NCI-H187 treated with DMSO at 0.1 percent for 48 hours (cell line): ENCODE measurements at places on chromosomes 11 and 22.
A peak's percentile ranks its signal among the peaks of the same experiment; 100 is the strongest.

GRCh38 chr11:62842171-62842741 lies 2.9 kb upstream of the WDR74 start:
- no peak for DNase-seq

DNA sequence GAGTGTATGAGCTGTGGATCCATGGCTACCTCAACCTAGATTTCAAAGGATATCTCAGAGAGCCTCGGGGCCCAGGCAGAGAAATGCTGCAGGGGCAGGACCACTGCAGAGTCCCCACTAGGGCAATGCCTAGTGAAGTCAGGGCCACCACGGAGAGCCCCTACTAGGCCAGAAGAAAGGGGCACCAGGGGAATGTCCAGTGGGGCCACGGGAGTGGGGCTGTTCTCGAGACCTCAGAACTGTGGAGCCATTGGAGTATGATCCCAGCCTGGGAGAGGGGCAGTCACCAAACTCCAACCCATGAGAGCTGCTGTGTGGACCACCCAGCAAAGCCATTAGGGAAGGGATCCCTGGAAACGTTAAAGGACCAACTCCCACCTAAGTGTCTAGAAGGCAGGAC lies 24.5 kb downstream of the RTL6 start:
- DNase-seq, result no peak

- DNase-seq, result no peak
These were observed 4.1 kb downstream of the NEU3 start for GRCh38 chr11:74992852-74993251.

DNA sequence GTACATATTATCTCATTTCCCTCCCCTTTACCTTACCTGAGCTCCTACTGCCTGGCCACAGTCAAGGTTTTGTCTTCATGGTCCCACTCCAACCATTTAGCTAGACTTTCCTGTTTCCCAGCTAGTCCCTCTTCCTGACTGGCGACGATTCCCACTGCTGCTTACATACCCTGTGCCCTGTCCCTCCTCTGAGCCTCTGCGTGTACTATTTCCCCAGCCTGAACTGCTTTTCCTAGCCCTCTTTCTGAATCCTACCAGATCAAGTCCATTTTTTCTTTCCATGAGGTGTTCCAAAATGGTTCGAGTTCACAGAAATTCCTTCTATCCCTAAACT lies 23.4 kb downstream of the MRPL16 start:
- no peak for DNase-seq

DNA sequence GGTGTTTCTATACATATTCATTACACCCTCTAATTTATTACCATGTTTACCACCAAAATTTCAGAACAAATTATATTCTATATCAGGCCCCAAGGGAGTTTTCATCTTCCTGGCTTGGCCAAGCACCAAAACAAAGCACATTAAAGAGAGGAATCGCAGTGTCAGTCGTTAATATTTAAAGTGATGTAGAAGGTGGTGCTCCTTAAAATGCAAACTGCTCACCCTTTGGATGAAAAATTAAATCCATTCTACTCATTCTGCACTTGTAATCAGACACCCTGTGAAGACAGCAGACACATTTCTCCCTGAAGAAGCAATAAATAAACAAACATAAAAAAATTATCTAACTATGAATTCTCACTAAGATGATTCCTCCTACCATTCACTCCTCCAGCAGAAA lies 113.4 kb downstream of the LRRC4C start:
- no peak for DNase-seq

DNA sequence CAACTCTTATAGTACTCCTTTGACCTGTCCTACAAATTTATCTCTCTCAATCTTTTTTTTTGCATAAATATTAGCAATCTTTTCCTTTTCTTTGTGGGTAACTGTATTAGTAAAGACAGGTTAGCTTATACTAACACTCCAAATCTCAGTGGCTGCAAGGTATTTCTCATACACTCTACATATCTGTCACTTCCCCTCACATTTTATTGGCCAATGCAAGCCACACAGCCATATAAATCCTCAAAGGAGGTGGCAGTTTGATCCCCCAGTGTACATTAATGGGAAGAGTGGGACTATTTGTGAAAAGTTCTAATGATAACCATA lies 42.6 kb upstream of the EED start:
- no peak for DNase-seq

DNA sequence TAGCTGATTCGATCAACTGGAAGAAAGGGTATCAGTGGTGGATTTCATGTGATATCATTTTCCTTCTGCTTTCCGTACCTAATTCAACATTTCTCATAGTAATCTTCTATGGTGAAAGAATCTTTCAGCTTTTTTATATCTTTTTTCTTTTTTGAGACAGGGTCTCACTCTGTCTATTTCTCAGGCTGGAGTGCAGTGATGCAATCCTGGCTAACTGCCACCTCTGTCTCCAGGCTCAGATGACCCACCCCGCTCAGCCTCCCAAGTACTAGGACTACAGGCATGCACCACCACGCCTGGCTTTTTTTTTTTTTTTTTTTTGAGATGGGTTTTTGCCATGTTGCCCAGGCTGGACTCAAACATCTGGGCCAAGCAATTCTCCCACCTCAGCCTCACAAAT lies 18.6 kb upstream of the CHORDC1 start:
- DNase-seq, result no peak

GRCh38 chr11:112632866-112633505 lies 328.2 kb upstream of the NCAM1 start:
- DNase-seq, result no peak

DNA sequence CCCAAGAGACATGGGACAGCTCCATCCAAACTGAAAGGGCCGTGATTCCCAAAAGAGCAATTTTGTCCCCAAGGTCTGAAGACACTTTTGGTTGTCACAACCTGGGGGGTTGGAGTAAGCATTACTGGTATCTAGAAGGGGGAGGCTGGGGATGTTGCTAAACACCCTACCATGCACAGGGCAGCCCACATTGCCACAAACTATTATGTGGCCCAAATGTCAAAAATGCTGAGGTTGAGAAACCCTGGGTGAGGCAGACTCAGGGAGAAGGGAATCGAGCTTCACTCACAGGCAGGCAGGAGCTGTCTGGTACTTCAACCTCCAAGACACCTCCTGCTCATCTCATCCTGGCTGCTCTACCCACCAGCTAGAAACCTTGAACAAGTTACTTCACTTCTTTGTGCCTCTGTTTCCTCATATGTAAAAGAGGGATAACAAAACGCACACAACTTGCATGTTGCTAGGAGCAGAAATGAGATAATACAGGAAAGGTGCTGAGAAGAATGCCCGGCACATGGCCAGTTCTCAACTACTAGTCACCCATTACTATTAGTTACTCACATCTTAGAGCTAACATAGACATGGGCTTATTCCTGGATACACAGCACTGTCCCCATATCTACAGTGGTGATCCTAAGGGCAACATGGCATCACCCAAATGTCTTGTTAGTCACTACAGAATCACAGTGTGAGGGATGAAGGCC lies 8.8 kb downstream of the SERPIND1 start:
- DNase-seq, result no peak

GRCh38 chr11:1543606-1544263 lies 28.3 kb downstream of the DUSP8 start:
- DNase-seq, result no peak

DNA sequence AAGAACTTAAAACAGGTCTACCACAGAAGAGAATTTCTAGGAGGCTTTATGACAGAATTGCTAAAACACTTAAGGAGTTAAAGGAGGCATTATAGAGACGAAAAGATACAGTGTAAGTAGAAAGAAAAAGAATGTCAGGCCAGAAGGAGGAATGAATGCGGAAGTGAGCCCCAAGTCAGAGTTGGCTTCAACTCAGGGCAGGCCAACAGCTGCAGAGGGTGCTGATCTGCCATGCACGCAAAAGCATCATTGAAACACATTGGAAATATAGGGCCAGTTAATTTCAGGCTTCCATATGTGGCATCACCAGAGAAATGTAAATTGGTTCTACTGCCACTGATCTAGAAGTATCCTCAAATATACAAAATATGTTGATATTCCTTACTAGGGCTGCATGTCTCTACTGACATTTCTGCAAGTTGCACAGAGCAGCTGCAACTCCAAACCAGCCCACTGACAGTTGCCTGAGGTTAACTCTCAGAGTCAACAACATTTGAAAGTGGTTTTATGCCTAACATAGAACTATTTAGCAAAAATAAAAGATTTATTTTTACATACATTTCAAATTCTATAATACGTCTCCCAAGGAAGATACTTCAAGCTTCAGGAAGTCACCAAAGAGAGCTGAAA lies 324.1 kb downstream of the C11orf87 start:
- no peak for DNase-seq

GRCh38 chr11:44145011-44145775 lies 49.7 kb downstream of the EXT2 start:
- DNase-seq, result no peak

DNA sequence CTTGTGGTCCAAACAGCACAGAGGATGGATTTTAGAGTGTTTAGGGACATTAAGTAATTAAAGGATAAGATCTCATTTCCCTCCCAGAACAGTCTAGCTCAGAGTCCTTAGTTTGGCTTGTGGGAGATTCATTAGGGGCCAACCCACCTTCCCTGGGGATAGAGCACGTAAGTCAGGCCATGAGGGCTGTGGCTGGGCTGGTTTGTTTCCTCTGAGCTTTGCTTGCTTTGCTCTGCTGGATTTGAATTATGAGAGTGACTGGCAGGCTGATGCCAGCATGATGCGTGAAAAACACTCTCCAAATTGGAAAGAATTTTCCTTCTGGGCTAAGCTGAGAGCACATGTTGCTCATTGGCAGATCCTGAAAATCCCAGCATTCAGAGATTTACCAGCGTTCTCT lies 84.7 kb upstream of the HEPHL1 start:
- peak; percentile 20 for DNase-seq

- no peak for DNase-seq
These were observed 250.8 kb upstream of the B3GAT1 start for GRCh38 chr11:134662629-134663360.

- no peak for DNase-seq
These were observed 12.8 kb upstream of the OSBPL5 start for GRCh38 chr11:3177931-3178330.

GRCh38 chr22:38455076-38455529 lies at the start of gene KCNJ4:
Gene KCNJ4, minus strand, starts transcription at chr22:38455199. Its CDS starts 27,067 bp downstream, at chr22:38428132.
- no peak for DNase-seq

DNA sequence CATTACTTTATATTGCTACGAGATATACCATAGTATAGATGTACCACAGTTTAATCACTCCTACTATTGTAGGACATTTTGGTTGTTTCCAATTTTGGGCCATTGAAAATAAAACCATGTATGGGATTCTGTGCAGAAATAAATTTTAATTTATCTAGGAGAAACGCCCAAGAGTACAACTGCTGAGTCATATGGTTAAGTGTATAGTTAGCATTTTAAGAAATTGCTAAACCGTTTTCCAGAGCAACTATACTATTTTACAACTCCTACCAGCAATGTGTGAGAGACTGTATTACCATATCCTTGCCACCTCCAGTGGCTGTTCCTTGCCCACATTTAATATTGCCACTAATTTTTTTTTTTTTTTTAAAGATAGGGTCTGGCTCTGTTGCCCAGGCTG lies 163.1 kb downstream of the SBF2 start:
- DNase-seq, result no peak

DNA sequence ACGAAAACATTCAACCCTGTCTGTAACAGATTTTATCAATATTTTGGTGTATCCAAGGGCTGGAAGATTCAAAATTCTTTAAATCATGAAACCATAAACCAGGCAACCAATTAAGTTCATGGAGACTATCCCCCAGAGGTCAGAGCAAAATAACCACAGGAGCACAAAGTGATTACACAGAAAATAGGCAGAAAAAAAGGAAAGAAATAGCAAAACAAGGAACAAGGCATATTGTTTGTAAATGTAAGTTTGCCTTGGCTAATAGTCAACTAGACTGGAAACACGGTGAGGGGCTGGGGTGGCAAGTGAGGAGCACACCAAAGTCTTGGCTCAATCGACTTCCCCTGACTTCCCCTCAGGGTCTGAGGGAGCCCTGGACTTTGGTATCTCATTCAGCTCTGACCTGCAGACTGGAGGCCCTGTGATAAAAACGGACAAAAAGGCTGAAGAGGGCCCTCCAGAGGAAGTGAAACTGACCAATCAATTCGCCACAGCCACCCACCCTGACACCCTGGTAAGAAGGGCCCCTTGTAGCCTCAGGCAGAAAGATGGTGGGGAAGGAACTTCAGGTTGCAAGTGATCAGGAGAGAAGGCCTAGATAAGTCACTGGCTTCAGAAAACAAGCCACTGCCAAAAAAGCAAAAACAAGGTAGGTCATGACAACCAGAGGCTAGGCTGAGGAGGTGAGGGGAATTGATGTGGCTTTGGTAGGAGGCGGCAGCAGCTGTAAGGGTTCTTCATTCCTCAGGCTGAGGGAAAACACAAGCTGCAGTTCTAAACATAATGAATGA lies 1.8 kb downstream of the SIK3 start:
- DNase-seq, result no peak

DNA sequence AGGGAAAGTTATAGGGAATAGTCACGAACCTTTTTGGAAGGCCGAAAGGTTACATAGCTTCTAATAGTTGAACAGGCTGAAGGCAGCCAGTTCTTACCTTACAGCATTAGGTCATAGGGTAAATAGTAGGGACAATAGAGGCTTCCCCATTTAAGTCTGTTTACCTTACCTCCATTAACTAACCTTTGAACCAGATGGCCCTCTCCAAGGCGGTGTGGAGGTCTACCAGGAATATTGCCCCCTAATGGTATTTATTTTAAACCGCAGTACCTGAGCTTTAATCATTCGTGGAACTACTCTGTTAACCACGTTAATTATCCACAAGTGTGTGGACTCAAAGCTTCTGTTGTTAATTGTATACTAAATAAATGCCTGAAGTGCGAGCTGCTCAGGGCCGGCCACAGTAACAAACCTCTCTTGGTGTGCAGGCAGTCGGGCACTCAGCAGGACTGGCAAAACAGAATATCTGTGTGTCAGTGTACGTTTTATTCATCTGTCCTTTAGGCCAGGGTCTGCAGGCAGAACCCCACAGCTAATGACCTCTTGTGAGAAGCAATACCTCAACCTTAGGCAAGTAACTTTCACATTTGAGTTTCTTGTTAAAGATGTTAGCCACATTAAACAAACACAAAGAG lies 81.7 kb downstream of the PRCP start:
- DNase-seq, result no peak

GRCh38 chr11:47509077-47509536 lies 43.8 kb downstream of the CELF1 start:
- no peak for DNase-seq

DNA sequence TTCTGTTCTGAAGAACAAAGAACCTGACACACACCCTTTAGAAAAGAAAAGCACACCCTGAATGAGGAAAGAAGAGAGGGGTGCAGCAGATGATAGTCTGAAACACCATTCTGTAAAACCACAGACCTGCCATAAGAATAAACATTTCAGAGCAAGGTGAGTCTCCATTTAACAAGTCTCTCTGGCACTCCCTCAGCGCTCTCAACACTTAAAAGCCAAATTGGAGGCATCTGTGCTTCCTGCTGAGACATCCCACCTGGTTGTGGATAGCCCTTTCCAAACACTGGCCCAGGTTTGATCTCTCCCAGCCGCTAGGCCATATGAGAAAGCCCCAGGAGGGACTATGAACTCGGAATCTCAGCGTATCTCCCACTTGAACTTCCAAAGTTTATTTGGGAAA lies 36.3 kb downstream of the ETS1 start:
- DNase-seq, result no peak
